ENCODE measurements at places on chromosomes 13 and 19. TPM values are rescaled to one million over a fixed set of nuclear protein-coding genes. Genes with fewer than 3 reads are reported as not detected.
A peak's percentile ranks its signal among the peaks of the same experiment; 100 is the strongest.

Gene MBD3L3
- total RNA-seq, result 9.0 TPM

Gene LONP1
- total RNA-seq, result 160 TPM

GRCh38 chr13:44048326-44048725, 168.6 kb downstream of the LACC1 start:
- H3K4me3 ChIP-seq, result no peak overlapping the region
- H3K27ac ChIP-seq, result no peak overlapping the region
- no peaks in the 10 kb centered on the region for H3K4me1 ChIP-seq
- peak; percentile 49 for DNase-seq
- no peaks in the 10 kb centered on the region for H3K36me3 ChIP-seq

DNA sequence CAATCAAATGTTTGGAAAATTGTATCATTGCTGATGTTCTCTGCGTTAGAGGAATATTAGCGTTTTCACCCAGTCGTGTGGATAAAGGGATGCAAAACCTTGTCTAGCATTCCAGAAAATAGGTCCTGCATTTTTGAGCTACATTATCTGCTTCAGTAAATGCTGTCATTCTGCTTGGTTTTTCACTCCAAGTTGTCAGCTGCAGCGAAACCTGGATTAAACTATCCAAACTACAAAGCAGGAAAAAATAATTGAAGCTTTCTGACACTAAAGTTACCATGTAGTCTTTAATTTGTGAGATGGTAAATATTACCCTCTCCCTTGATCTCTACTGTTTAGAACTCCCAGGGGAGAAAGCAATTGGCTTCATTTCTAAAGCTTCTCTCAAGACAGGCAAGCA, 1795.5 kb upstream of the PRR20A start:
- H3K36me3 ChIP-seq, result no peaks in the 10 kb centered on the region
- no peaks in the 10 kb centered on the region for H3K27me3 ChIP-seq
- H3K4me3 ChIP-seq, result no peak overlapping the region
- no peaks in the 10 kb centered on the region for H3K4me1 ChIP-seq
- peak; percentile 1 for DNase-seq

DNA sequence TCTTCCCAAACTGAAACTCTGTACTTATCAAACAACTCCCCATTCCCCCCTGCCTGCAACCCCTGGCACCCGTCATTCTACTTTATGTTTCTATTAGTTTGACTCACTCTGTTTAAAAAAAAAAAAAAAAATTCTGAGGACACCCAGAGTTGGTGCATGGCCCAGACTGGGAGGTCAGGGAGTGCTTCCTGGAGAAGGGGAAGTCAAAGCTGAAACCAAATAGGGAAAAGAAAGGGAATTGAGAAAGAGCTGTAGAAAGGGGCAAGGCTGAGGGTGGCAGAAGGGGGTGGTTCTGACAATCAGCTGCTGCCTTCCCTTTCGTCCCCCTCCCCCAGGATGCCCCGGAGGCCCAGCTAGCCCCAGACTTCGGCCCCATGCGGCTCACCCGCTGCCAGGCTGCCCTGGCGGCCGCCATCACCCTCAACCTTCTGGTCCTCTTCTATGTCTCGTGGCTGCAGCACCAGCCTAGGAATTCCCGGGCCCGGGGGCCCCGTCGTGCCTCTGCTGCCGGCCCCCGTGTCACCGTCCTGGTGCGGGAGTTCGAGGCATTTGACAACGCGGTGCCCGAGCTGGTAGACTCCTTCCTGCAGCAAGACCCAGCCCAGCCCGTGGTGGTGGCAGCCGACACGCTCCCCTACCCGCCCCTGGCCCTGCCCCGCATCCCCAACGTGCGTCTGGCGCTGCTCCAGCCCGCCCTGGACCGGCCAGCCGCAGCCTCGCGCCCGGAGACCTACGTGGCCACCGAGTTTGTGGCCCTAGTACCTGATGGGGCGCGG, 9.0 kb upstream of the STRN4 start:
- DNase-seq, result no peak
- H3K27me3 ChIP-seq, result no peaks in the 10 kb centered on the region
- H3K4me3 ChIP-seq, result no peak overlapping the region
- H3K36me3 ChIP-seq, result no peaks in the 10 kb centered on the region
- H3K4me1 ChIP-seq, result no peaks in the 10 kb centered on the region

Gene FGF22
- 0.19 TPM for total RNA-seq

Gene CCL25
- total RNA-seq, result not detected

GRCh38 chr13:20197361-20197834, 4.7 kb upstream of the GJB2 start:
- no peak overlapping the region for H3K27ac ChIP-seq
- peaks cover 12% of the 10 kb centered on the region for H3K4me1 ChIP-seq
- DNase-seq, result peak; percentile 63
- H3K4me3 ChIP-seq, result no peak overlapping the region
- no peaks in the 10 kb centered on the region for H3K36me3 ChIP-seq

Gene KCNC3
- total RNA-seq, result 6.4 TPM

DNA sequence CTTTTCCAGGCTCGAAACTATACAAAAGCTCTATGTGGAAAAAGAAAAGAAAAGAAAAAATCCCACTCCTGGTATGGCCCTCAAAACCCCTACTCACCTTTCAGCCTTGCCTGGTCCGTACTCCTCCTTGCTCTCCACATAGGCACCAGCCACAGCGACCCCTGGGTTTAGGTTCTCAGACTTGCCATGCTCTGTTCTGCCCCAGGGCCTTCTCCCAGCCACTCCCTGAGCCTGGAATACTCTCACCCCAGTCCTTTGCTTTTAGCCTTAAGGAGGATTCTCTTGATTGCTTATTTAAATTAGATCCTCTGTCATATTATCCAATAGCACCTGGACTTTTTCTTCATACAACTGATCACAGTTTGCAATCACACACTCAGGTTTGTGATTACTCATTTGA, 522.5 kb downstream of the DIAPH3 start:
- H3K27me3 ChIP-seq, result no peaks in the 10 kb centered on the region
- peaks cover 12% of the 10 kb centered on the region for H3K4me1 ChIP-seq
- no peak overlapping the region for H3K4me3 ChIP-seq
- H3K27ac ChIP-seq, result no peak overlapping the region

GRCh38 chr13:95603887-95604555, 40.5 kb downstream of the DZIP1 start:
- no peak for DNase-seq
- no peaks in the 10 kb centered on the region for H3K36me3 ChIP-seq
- no peak overlapping the region for H3K4me3 ChIP-seq
- no peaks in the 10 kb centered on the region for H3K4me1 ChIP-seq
- no peak overlapping the region for H3K27ac ChIP-seq

DNA sequence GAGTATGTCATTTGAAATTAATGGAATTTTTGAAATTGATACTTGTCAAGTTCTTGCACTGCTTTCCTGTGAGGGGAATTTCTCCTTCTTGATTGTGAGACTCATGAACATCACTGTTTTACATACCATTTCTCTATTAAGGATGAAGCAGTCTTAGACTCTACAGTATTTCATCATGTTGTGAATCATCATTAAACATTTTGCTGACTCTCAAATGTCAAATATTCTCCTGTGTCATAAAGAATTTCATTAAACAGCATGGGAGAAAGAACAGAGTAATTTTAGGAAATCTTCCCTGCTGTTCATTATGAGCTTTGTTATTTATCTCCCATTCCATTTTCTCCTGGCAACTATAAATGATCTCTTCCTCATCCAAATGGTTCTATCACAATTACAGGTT, 729.0 kb downstream of the PCDH9 start:
- H3K27ac ChIP-seq, result no peak overlapping the region
- no peaks in the 10 kb centered on the region for H3K4me1 ChIP-seq
- H3K27me3 ChIP-seq, result no peaks in the 10 kb centered on the region
- H3K4me3 ChIP-seq, result no peak overlapping the region
- no peaks in the 10 kb centered on the region for H3K36me3 ChIP-seq

- no peak overlapping the region for H3K4me3 ChIP-seq
- H3K27ac ChIP-seq, result no peak overlapping the region
- H3K27me3 ChIP-seq, result no peaks in the 10 kb centered on the region
- no peak for DNase-seq
- peaks cover 9% of the 10 kb centered on the region for H3K4me1 ChIP-seq
- H3K36me3 ChIP-seq, result no peaks in the 10 kb centered on the region
Observed at GRCh38 chr13:20518660-20519100, 7.0 kb downstream of the CRYL1 start.

- H3K27me3 ChIP-seq, result no peaks in the 10 kb centered on the region
- no peak for DNase-seq
- H3K27ac ChIP-seq, result no peak overlapping the region
- H3K36me3 ChIP-seq, result no peaks in the 10 kb centered on the region
Observed at GRCh38 chr19:3001235-3001800, 24.0 kb downstream of the TLE6 start.

DNA sequence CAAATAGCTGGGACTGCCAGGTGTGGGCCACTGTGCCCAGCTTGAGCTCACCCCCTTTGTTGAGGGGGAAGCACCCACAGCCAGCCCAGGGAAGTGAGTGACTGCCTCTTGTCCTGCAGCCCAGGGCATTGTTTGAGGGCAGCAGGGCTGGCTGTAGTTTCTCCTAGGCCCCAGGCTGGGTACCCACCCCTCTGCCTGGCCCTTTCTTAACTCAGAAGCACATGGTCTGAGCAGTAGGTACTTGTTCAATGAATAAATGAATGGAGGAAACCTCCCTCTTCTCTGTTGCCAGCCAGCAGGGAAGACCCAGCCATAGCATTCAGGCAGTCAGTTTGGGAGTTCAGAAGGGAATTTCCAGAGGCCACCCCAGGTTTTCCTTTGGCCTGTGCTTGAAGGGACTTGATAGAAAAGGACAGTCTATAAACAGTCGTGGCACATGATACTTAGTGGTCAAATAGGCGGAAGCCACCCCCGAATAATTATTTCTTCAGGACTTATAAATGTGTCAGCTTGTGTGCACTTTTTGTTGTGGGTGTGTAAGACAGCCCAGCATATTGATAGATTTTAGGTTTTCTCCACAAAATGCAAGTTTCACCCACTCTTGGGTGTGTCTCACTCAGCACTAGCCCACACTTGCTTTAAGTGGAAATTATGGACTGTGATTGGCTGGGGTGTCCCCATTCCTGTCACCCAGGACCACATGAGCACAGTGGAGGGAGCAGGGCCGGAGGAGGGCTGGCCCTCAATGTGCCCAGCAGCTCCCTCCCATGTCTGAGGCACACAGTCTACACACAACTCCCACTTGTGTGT, 33.1 kb downstream of the GATAD2A start:
- H3K4me3 ChIP-seq, result no peak overlapping the region
- no peaks in the 10 kb centered on the region for H3K4me1 ChIP-seq
- no peak for DNase-seq

- H3K4me1 ChIP-seq, result no peaks in the 10 kb centered on the region
- no peak overlapping the region for H3K4me3 ChIP-seq
- no peak for DNase-seq
- no peak overlapping the region for H3K27ac ChIP-seq
Observed at GRCh38 chr13:99310382-99311031, 3.3 kb upstream of the GPR183 start.

GRCh38 chr19:44810234-44811121, 1.6 kb downstream of the BCAM start:
- no peak overlapping the region for H3K27ac ChIP-seq
- no peak for DNase-seq
- H3K36me3 ChIP-seq, result no peaks in the 10 kb centered on the region
- no peaks in the 10 kb centered on the region for H3K4me1 ChIP-seq

GRCh38 chr13:98303858-98304257, 126.8 kb upstream of the RNF113B start:
- no peaks in the 10 kb centered on the region for H3K27me3 ChIP-seq
- H3K36me3 ChIP-seq, result no peaks in the 10 kb centered on the region
- H3K4me3 ChIP-seq, result no peak overlapping the region
- H3K4me1 ChIP-seq, result peaks cover 16% of the 10 kb centered on the region
- no peak for DNase-seq
- no peak overlapping the region for H3K27ac ChIP-seq

DNA sequence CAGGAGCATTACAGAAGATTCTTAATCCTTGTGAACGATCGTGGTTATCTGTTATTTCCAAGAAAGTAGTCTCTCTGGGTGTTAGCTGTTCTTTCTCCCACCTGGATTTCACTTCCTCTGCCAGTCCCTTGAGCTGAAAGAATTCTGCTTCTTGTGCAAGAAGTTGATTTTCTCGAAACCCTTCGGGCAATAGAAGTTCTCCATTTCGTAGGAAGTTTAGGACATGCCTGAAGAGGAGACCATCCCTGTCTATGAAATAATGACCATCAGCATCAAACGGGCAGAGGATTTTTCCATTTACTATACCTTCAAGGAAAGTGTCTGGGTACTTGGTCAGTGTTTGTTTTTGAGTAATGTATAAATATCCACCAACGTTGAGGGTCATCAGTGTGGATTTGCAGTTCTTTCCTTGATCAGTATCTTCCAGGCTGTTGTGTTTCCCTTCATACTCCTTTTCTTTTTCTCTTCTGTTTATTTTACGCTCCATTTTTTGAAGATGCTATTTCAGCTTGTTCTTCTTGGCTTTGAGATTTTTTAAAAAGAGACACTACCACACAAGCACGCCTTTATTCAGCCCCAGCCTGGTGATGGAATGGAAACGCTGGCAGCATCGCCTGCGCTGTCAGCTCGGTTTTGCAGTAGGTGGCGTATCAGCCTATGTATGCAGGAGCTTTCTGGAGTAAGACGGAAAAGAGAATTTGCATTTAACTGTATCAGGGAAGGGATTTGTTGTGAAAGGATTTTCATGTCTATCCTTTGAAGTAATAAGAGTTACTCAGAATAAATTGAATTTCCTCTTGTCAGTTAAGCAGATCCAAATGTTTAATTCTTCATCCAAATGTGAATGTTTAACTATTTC, 6.5 kb downstream of the KCTD4 start:
- no peaks in the 10 kb centered on the region for H3K27me3 ChIP-seq
- H3K27ac ChIP-seq, result no peak overlapping the region
- H3K4me3 ChIP-seq, result no peak overlapping the region
- no peaks in the 10 kb centered on the region for H3K36me3 ChIP-seq
- H3K4me1 ChIP-seq, result peaks cover 22% of the 10 kb centered on the region
- peak; percentile 58 for DNase-seq

Gene SAFB2
- 124 TPM for total RNA-seq

DNA sequence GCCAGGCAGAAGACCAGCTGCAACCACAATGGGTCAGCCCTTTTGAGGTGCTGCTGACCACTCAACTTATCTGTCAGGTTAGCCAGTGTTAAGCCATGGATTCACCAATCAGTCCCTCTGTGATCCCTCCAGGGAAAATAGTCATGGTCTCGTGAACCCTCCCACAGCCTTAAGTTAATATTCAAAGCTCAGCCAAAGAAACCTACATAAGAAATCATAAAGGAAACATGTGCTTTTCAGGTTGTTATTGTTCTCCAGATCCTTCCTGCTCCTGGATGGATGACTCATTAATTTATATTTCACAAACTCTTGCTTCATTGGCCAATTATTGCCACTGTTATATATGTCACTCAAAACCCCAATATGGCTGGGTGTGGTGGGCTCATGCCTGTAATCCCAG, 161.9 kb downstream of the B3GLCT start:
- H3K27me3 ChIP-seq, result no peaks in the 10 kb centered on the region
- H3K4me3 ChIP-seq, result no peak overlapping the region
- no peak overlapping the region for H3K27ac ChIP-seq
- H3K4me1 ChIP-seq, result no peaks in the 10 kb centered on the region

Gene SGCG
- total RNA-seq, result 0.88 TPM

- no peak overlapping the region for H3K4me3 ChIP-seq
- DNase-seq, result no peak
- H3K27ac ChIP-seq, result no peak overlapping the region
- no peaks in the 10 kb centered on the region for H3K4me1 ChIP-seq
- H3K27me3 ChIP-seq, result peaks cover 12% of the 10 kb centered on the region
Observed at GRCh38 chr13:47475441-47475948, 525.6 kb downstream of the SUCLA2 start.

Gene FSD1
- total RNA-seq, result 14.4 TPM

Gene ZNF382
- 17.2 TPM for total RNA-seq
